LoVo (cell line): ENCODE measurements at places on chromosomes 1 and 21.
A peak's percentile ranks its signal among the peaks of the same experiment; 100 is the strongest.

DNA sequence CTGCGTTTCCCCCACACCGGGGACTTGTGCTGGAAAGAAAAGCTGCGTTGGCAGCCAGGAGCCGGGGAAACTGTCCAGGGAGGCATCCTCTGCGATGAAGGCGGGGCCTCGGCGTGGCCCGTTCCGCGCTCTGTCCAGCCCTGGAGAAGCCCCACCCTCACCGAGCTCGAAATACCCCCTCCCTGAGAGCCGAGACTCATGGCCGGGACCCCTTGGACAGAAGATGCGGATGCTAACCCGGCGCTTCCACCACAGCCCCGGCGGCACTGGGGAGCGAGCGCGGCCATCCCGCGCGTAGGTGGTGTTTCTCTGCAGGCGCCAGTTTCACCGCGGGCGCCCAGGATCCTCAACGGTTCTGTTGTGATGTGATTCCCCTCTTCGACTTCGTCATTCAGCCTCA lies 31.6 kb downstream of the PDE9A start:
- DNase-seq = no peak

- no peak for DNase-seq
Observed at GRCh38 chr1:117656202-117656641, 50.4 kb downstream of the TENT5C start.

- no peak for DNase-seq
Observed at GRCh38 chr1:58966103-58966916, 182.5 kb upstream of the JUN start.

GRCh38 chr1:221863635-221864034 lies 121.7 kb upstream of the DUSP10 start:
- DNase-seq = no peak

GRCh38 chr1:118949315-118949714 lies 38.8 kb downstream of the TBX15 start:
- DNase-seq = no peak

- peak; percentile 5 for DNase-seq
Observed at GRCh38 chr1:22889213-22889827, 83.3 kb downstream of the LACTBL1 start.

DNA sequence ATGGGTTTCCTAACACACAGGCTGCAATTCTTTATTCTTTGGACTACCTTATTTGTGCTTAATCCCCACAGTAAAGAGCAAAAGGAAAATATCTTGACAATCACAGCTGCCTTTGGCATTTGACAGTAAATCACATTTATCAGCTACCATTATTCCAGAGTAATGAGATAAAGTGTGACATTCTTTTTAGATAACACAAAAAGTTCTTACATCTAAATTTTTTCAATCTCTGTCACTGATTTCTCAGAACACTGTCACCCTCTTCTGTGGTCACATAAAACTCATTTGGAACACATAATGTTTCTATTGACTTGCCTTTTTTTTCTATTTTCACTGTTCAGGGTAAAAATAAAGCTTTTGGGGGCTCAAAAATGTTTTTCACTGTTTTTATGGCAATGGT lies 484.6 kb downstream of the LTN1 start:
- DNase-seq = no peak

DNA sequence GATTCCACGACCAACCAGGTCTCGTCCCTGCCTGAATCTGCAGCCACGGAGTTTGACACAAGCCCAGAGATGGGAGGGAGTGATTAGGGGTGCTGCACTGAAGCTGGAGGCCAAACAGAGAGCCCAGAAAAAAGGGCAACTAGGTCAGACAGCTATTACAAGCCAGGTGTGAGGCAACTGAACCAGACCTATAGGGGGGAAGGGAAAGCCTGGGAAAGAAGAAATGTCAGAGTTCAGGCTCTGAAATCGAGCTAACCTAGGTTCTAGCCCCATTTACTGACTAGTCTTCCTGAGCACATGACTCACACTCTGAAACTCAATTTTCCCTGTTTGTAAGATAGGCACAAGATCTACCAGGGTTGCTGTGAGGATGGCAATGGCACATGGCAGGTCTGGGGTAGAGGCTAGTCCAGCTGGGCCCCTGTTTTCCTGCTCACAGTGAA lies 1.7 kb downstream of the DHCR24 start:
- no peak for DNase-seq

GRCh38 chr21:45073301-45074047 lies 906 bp upstream of the ADARB1 start:
- peak; percentile 36 for DNase-seq

DNA sequence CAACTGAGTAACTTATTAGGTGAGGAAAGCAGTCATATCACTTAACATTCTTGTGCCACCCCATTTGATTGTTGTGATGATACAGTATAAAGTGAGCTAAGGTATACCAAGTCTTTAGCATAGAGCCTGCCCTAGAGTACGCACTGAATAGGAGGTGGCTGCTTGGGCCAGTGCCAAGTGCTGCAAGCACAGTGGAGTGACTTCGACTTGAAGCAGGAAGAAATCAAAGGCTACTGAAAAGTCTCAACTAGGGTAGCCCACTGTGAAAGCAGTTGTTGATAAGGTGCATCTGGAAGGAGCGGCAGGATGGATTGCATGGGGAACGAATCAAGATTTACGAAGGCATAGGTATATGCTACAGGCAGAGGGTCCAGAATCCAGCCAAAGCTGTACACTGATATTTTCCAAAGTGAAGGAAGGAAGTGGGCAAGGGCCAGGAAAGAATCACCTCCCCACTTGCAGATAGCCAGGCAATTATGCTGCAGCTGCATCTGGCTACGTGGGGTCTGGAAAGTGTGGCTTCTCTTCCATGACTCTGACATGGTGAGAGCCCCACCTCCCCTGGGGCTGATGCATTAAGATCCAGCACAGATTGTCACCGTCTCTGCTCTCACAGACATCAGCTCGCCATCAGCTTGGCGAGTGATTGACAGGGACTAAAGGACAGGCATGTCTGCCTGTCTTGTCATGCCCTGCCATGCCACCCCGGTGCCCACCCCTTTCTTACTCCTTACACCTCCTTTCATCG lies 287.0 kb upstream of the PLXNA2 start:
- DNase-seq = no peak

GRCh38 chr21:38504066-38504465 lies 5.8 kb upstream of the ERG start:
- no peak for DNase-seq

DNA sequence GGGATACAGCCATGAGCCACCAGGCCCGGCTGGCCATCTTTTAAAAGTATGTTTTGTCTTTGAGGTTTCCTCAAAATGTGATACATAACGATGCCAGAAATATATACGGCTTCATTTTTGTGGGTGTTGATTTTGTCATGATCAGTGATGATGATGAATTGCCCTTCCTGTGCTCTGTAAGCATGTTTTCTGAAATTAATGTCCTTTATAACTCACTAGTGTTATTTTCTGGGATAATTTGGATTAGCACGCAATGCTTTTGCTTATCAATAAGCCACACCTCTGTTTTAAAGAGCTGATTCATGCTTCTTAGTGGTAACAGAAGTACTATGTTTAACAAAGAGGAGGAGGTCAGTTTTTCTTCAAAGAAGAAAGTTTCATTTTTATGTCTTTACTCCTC lies 25.6 kb downstream of the PHACTR4 start:
- DNase-seq = peak; percentile 47

- no peak for DNase-seq
Observed at GRCh38 chr1:238628110-238628509, 737.4 kb upstream of the ZP4 start.

DNA sequence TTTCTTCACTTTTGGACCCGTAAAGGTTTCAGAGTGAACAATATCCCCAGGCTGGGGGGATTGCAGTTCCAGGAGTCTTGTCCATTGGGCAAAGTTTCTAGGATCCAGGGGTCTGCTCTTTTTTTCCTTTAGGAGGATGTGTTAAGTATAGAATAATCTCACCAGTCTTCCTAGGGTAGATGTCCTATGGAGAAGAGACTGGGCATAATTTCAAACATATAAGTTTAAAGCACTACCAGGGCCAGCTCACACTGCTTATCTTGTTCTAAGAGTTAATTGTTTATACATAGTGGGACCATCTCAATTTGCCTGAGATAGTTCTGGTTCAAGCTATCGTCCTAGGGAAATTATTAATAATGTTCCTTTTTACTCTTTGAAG lies 1.2 kb downstream of the CHI3L2 start:
- DNase-seq = no peak

- DNase-seq = no peak
Observed at GRCh38 chr1:8676072-8676471, 141.4 kb downstream of the RERE start.

DNA sequence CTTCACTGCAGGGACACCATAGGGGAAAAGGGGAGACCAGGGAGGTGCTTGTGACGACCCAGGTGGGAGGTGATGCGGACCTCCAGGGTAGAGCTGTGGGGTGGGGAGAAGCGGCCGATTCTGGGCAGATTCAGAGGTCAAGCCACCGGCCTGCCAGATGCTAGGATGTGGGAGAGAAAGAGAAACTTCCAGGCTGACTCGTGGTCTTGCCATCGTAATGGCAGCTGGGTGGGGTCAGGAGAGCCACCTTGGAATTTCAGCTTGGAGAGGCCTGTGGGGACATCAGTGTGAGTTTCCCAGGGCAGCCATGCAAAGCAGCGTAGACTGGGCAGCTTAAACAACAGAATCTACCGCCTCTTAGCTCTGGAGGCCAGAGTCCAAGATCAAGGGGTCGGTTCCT lies 258.0 kb upstream of the VAMP3 start:
- DNase-seq = no peak

DNA sequence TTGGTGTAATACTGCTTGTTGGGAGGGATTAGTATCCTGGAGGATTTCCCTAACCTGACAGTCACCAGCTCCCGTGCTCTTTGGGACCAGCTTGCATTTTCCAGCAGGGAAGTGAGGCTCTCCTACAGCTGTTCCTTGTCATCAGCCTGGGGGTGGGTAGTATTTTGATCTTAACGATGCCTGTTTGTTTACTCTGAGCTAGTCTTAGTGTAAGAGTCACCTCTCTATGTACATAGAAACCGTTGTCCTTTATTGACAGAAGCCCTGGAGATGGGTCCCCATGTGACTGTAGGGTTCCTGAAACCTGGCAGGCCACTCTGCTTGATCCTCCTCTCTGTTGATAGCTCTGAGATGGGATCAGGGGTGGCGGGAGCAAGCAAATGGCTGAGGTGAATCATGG lies 58.0 kb downstream of the ACP6 start:
- no peak for DNase-seq

DNA sequence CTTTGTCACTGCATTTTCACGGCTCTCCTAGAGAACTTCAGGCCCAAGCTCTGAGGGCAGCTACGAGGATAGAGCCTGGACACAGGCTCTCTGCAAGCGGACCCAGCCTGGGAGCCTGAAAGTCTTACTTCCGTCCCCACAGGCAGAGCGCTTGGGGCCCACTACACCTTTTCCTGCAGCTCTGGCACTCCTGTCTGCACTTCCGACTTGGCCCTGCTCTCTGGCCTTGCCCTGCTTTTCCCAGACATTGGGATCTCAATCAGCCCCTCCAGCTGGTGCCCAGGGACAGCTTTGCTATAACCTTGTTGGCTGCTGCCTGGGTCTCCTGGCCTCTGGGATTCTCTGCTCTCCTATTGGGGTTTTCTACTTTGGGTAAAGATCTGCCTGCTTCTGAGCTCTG lies 27.6 kb downstream of the WNT4 start:
- no peak for DNase-seq
